ENCODE measurements at places on chromosomes 11 and 22.

DNA sequence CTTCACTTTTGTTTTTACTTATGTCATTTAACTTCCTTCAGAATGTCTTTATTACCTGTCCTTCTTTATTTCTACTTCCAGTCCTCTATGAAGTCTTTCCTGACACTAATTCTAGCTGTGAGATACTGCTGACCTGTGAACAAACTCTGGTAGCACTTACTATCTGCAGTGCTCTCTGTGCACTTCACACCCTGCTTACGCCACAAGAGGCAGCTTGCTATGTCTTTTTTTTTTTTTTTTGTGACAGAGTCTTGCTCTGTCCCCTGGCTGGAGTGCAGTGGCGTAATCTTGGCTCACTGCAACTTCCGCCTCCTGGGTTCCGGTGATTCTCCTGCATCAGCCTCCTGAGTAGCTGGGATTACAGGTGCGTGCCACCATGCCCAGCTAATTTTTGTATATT lies 10.7 kb downstream of the STIM1 start:
- no peak for DNase-seq

DNA sequence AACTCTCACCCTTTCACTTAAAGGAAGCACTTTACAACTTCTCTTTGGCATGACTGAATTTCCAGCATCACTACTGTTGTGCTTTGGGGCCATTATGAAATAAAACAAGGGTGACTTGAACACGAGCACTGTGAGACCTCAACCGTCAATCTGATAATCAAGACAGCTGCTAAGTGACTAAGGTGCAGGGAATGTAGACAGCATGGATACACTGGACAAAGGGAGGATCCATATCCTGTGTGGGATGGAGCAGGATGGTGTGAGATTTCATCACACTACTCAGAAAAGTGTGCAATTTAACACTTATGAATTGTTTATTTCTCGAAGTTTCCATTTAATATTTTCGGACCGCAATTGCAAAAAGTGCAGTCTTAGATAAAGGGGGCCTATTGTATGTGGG lies 16.1 kb upstream of the EXPH5 start:
- peak; percentile 68 for DNase-seq

- no peak for DNase-seq
These were observed 451.2 kb downstream of the MIAT start for GRCh38 chr22:27108425-27109114.

- no peak for DNase-seq
These were observed 368.6 kb downstream of the OPCML start for GRCh38 chr11:133163463-133164419.

GRCh38 chr11:102138670-102139069 lies 28.4 kb downstream of the YAP1 start:
- peak; percentile 45 for DNase-seq

DNA sequence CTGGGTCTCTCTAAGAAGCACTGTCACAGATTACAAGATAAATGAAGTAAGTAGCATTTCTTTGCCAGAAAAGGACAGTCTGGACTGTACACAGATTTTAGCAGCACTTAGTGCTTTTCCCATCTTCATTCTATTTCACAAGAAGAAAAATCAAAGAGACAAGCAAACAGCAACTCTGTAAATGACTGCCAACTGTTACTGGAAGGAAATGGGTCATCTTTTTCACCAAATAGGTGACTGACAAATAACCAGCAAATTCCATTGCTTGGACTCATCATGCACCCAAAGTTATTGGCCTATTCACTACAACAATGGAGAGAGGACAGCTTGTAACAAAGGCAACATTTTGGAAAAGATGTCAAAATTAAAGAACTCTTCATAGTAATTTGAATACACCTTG lies 28.9 kb upstream of the CARD18 start:
- no peak for DNase-seq

All from keratinocyte (primary cell).